ENCODE measurements at places on chromosomes 7 and 10. TPM values are rescaled to one million over a fixed set of nuclear protein-coding genes. Genes with fewer than 3 reads are reported as not detected.

Gene LRRTM3
- not detected for total RNA-seq

Gene CC2D2B
- total RNA-seq, result not detected

Gene HOXA2
- total RNA-seq, result not detected

Gene ASL
- total RNA-seq, result 58.7 TPM

Gene ADD3
- total RNA-seq, result 69.6 TPM

Gene EXOC4
- 62.4 TPM for total RNA-seq

Gene NEUROG3
- total RNA-seq, result not detected

Gene AS3MT
- 1.4 TPM for total RNA-seq

Gene UPK3BL2
- 6.6 TPM for total RNA-seq

Gene LBX1
- 17.5 TPM for total RNA-seq

Gene CDC14C
- total RNA-seq, result not detected

Gene THSD7A
- not detected for total RNA-seq

Gene PCGF5
- 0.07 TPM for total RNA-seq

Gene C10orf143
- total RNA-seq, result not detected

Gene C7orf57
- total RNA-seq, result 0.47 TPM

Gene SRGN
- total RNA-seq, result 0.34 TPM

Gene GCK
- total RNA-seq, result not detected

Gene OPALIN
- not detected for total RNA-seq

Gene FAM221A
- total RNA-seq, result 2.2 TPM

Gene ANKRD2
- 0.41 TPM for total RNA-seq

Gene NPC1L1
- not detected for total RNA-seq

Gene PBLD
- total RNA-seq, result 2.3 TPM

Gene VWDE
- total RNA-seq, result 0.37 TPM

Gene PRF1
- total RNA-seq, result not detected

Gene GNAT3
- total RNA-seq, result not detected

Gene HOXA6
- not detected for total RNA-seq

Gene ERVW-1
- total RNA-seq, result not detected
